ENCODE measurements at places on chromosomes 12 and 14.

DNA sequence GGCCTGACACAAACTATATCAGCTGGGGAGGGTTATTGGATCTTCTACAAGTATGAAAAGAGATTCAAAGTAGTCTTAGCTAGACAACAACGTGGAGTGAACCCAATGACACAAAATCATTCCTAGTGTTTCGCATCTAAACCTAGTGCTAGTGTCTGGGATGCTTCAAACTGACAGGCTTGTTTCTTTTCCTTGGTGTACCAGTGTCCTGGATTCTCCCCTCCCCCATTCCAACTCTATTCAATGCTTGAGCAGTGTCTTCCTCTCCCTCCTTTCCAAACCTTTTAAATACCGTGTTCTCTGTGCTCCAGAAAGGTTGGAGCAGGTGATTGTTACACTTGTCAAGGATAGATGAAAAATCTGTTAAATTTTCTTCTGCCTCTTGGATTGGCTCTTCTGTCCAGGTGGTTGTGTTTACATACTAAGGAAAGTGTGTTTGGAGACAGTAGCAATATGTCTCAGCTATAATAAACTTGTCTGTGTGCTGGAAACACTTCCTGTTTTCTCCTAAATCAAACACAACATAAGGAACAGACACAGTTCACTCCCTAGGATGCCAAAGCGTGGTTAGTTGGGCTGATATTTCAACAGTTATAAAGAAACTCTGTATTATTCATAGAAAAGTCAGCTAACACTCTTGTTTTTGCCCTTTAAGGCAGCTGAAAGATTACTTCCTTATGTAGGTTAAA, 14.4 kb upstream of the GUCY2C start:
- DNase-seq: no peak

DNA sequence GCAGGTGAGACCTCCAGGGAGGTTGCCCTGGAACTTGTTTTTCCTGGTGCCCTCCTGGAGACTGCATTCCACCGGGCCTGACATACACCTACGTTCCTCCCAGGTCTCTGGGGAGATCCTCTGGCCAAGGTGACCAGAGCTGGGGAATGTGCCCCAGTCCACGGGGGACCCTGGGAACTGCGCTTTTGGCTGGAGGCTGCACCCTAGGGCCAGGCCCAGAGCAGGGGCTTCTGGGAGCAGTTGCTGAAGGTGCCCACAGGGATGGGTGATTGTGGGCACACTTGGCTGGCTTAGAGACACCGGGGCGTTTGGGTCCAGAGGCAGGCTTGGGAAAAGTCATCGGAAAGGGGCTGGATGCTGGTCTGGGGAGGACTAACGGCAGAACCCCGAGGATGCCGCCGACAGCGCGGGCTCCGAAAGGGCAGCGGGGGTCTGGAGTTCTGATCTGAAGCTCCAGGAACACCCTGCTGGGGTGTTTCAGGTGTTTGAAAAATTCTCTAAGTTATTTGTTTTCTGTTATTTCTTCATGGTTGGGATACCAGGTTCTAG, 36.5 kb upstream of the TDRD9 start:
- DNase-seq: no peak

DNA sequence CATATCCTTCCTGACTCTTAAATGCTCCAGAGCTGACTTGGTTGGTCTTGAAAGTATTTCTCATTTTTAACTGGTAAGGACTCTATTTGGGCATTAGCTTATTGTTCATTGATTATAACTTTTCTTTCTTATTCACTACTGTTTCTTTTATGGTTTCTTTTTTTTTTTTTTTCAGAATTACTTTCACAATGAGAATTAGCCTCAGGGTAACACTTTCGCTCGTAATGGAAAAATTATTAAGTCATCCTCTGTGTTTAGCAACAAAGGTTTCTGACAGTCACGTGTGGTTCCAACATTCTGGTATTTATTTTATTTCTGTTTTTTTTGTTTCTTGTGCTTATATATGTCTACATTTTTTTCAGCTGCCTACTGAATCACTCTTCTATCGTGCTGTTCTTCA, 80.0 kb downstream of the METTL25 start:
- DNase-seq: no peak

- DNase-seq: no peak
Measured at GRCh38 chr12:124408822-124409517, 114.1 kb downstream of the RFLNA start.

DNA sequence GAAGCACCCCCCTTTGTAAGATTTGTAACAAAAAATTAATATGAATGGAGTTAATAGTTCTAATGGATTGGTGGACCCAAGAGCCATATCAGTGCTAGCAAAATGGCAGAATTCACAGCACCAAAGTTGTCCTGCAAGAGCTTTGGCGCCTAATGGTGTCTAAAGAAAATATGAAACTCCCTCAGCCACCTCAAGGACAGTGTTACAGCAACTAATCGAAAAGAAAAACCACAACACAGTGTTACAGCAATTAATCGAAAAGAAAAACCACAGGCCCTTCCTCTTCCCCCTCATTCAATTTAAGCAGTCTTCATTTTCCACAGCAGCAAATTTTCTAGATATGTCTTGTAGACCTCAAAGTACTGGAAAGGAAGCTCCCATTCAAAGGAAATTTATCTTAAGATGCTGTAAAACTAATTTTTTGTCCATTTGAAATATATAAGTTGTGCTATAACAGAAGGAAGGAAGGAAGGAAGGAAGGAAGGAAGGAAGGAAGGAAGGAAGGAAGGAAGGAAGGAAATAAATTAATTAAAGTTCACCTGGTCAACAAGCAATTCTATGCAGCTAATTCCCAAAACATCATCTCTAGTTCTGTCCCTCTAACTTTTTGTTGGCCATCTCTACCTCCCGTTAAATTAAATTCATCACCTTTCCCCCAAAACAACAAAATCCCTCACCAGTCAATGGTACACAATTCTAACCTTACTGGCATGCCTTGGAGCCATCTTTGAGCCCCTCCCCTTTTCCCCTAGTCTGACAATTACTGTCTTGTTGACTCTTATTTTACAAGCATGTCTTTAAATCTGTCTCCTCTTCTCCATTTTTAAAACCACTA, 17.4 kb downstream of the LRP6 start:
- no peak for DNase-seq

- DNase-seq: no peak
Measured at GRCh38 chr14:88005978-88006851, 1.3 kb downstream of the GPR65 start.

- no peak for DNase-seq
Measured at GRCh38 chr12:49359671-49360070, 7.6 kb upstream of the SPATS2 start.

- DNase-seq: no peak
Measured at GRCh38 chr12:7916936-7917335, 19.1 kb downstream of the SLC2A3 start.

DNA sequence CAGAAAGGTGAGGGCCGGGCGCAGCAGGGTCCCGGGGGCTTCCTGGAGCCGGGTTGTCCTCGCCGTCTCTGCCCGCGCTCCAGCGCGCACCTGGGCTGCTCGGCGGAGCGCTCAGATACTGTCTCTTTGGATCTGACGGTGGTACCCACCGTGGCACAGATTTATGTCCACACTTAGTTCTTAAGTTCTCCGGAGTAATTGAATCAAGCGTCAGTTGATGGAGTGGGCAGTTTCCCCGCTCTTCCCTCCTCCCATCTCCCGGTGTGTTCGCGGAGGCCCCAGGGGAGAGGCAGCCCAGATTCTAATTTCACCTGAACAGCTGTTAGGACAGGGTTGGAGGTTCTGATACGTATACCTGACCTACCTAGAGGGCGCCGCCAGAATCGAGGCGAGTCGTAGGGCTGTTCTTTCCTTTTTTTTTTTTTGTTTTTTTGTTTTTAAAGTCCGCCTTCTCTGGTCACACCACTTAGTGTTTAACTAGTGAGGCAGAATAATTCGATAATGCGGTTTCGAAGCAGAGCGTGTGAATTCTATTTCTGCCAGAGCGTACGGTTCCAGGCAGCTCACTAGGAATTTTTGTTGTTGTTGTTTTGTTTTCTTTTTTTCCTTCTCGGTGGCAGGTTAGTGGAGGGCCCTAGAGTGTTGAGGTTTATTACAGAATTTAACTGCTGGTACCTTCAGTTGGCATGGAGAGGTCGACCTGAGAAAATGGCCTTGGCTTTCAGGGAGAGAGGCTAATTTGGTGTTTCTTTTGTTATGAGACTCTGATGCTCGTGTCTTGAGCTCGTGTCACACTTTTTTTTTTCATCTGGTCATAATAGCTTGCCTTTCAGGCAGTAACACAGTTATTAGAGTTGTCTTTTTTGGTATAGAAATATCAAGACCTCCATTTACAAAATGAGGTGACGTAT, 22.3 kb upstream of the GNS start:
- no peak for DNase-seq

GRCh38 chr12:131428091-131428685, 282.7 kb upstream of the SFSWAP start:
- DNase-seq: no peak

All from nephron progenitor cell (in vitro differentiated cells).